ENCODE measurements at places on chromosomes 7 and 10.

- DNase-seq, result no peak
These were observed 51.4 kb upstream of the SLC35B4 start for GRCh38 chr7:134367956-134368749.

DNA sequence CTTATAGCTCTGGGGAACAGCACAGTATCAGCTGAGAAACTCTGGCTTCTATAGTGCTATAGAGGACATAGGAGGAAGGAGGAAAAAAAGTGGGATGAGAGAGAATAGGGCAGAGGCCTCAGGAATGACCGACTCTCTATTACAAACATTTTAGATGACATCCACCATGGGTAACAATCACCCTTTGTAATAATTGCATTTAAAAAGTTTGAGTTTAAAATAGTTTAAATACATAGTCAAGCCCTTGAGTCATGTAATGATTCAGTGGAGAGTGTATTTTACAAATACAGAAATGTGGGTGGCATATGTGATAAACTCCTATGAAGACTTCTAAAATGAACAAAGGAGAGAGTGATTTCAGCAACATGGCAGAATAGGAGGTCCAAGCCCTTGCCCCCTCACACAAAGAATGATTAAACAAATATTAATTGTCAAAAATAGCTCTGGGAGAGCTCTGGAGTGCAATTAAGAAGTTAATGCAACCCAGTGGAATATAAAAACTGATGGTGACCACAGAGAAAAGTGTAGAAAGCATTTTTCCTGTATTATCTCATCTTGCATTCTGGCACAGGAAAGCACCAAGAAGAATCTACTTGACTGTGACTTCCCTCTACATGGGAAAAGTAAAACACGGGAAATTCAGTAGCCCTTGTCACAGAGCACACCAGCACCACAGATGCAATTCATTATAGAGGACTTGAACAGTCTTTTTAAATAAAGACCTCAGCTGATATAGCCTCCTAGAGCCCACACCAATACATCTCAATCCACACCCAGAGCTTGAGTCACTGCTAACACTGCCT is 569.0 kb upstream of the SORCS1 start:
- no peak for DNase-seq

GRCh38 chr10:72511459-72511858 is 114.4 kb downstream of the MICU1 start:
- no peak for DNase-seq

- DNase-seq, result no peak
These were observed 285.0 kb downstream of the PHTF2 start for GRCh38 chr7:78083476-78084120.

DNA sequence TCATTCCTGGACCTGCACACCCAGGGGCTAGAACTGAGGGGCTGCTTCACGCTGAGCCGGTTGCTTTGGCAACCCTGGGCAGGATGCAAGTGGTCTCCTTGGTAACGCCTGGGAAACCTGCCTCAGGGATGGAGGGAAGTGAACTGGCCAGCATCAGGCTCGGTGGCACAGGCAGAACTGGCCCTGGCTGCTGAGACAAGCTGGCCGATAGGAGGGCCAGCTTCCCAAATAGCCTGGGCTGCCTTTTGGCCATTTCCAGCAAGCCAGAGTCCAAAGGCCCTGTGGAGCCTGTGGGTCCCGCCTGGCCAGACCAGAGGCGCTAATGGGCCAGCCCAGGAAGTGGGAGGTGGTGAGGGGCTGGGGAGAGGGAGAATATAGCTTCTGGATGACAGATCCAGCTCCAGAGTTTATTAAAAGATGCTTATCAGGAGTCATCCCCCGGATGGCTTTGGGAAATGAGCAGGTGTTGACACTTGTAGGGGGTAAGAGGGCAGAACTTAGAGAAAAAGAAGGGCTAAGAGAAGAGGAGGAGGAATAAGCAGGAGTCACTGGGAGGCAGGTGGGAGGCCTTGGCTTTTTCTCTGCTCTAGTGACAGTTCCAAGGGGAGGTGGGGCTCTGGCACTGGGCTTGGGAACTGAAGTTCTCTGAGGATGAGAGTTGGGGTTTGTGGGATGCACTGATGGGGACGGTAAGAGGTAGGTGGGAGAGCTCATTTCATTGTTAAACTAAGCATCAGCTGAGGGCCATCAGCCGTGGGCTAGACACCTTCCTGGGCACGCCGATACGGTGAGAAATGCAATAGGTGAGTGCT is 9.6 kb downstream of the NEURL1 start:
- DNase-seq, result no peak

DNA sequence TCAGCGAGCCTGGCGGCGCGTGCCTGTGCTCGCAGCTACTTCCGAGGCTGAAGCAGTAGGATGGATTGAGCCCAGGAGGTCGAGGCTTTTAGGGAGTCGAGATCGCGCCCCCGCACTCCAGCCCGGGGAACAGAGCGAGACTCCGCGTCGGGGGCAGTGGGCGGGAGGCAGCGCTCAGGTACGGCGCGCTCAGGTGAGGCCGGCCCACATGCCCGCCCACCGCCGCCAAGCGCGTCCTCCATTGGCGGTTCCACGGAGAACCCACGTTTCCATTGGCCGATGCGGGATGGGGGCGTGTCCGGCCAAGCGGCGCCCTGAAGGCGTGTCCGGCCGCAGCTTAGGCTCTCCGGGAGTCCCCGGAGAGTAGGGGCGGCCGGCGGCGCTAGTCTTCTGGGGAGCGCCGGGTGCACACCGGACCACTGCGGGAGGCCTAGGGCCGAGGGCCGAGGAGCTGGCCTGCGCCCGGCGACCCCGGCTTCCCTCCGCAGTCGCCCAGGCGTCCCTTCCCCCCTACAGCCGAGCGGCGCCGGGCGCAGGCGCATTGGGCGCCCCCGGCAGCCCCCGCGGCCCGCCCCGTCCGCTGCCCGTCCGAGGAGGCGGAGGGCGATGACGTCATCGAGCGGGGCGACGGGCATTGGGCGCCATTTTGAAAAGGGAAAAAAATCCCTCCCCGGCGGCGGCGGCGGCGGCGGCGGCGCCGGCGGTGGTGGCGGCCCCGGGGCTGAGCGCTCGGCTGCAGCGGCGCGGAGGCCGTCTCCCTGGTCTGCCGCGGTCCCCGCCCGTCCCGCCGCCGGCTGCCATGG is at the start of gene PPP2R2D:
PPP2R2D (plus strand) TSS at position 659 of the 803 bp plus-strand sequence; CDS start at position 800, 141 bp downstream.
- peak; percentile 79 for DNase-seq

GRCh38 chr10:106997721-106998120 is 166.8 kb downstream of the SORCS1 start:
- DNase-seq, result no peak

All from SJCRH30 (cell line).